ENCODE measurements at places on chromosomes 11 and 22. TPM values are rescaled to one million over a fixed set of nuclear protein-coding genes. Genes with fewer than 3 reads are reported as not detected.

GRCh38 chr11:123580557-123581275 lies 73.7 kb downstream of the SCN3B start:
- H3K4me3 ChIP-seq = no peak overlapping the region
- H3K27me3 ChIP-seq = no peaks in the 10 kb centered on the region
- H3K36me3 ChIP-seq = peaks cover 2% of the 10 kb centered on the region
- H3K27ac ChIP-seq = no peak overlapping the region
- H3K4me1 ChIP-seq = no peaks in the 10 kb centered on the region

- DNase-seq = no peak
- H3K36me3 ChIP-seq = no peaks in the 10 kb centered on the region
- H3K27ac ChIP-seq = no peak overlapping the region
- no peak overlapping the region for H3K4me3 ChIP-seq
- no peaks in the 10 kb centered on the region for H3K4me1 ChIP-seq
- no peaks in the 10 kb centered on the region for H3K27me3 ChIP-seq
Observed at GRCh38 chr11:115576606-115577380, 72.6 kb upstream of the CADM1 start.

GRCh38 chr11:14971865-14972580 lies at the start of gene CALCA:
CALCA (minus strand) TSS chr11:14972351; CDS start chr11:14971192, 1,159 bp downstream.
- H3K4me1 ChIP-seq = peaks cover 33% of the 10 kb centered on the region
- no peak within 1 kb of the TSS for H3K27ac ChIP-seq
- H3K27me3 ChIP-seq = peaks cover 21% of the 10 kb centered on the region

DNA sequence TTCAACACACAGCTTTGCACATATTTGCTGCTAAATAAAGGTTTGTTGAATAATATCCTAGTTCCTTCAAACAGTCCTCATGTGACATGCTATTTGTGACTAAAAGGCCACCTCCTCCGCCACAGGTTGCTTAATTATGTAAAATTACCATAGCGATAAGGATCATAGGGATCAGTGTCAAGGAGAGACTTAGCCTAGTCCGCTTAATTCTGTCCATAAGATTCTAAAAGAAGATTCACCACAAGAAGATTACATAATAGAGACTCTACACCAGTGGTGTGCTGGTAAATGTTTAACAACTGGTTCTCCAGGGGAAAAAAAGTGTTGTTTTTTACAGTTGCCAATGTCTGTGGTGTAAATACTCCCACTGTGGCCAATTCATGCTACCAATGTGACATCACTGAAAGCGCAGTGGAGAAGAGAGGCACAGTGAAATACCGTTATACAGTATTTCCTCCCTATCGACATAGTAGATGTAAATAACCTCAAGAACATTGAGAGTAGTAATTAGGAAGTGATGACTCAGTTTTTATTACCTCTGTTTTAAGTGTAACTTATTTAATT lies 4.2 kb upstream of the CHRDL2 start:
- H3K36me3 ChIP-seq = no peaks in the 10 kb centered on the region
- no peak for DNase-seq
- H3K27ac ChIP-seq = no peak overlapping the region

- peaks cover 16% of the 10 kb centered on the region for H3K4me1 ChIP-seq
- H3K27ac ChIP-seq = no peak overlapping the region
- DNase-seq = no peak
- H3K36me3 ChIP-seq = no peaks in the 10 kb centered on the region
- peaks cover 25% of the 10 kb centered on the region for H3K27me3 ChIP-seq
Observed at GRCh38 chr11:102111787-102112508, 1.7 kb downstream of the YAP1 start.

DNA sequence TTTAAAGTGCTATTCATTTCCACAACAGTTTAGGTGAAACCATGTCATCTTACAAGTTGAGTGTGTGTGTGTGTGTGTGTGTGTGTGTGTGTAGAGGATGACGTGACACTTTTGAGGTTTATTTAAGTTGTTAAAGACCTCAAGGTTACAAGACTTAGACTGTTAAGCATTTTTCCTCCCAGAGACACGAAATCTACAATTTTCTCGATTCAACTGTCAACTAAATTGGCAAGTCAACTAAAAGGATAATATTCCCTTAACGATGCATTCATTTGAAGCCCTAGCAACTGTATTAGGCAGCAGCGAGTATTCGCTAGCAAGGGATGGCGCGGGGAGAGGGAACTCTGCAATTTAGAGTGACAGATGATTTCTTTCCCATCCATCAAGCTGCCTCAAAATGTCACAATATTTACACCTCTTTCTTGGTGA lies 17.6 kb upstream of the BDNF start:
- no peaks in the 10 kb centered on the region for H3K36me3 ChIP-seq
- no peak overlapping the region for H3K27ac ChIP-seq
- peaks cover 45% of the 10 kb centered on the region for H3K27me3 ChIP-seq
- no peaks in the 10 kb centered on the region for H3K4me1 ChIP-seq
- no peak overlapping the region for H3K4me3 ChIP-seq

GRCh38 chr22:44595841-44596341 lies 97.9 kb upstream of the RTL6 start:
- no peak overlapping the region for H3K4me3 ChIP-seq
- no peaks in the 10 kb centered on the region for H3K36me3 ChIP-seq
- no peak overlapping the region for H3K27ac ChIP-seq
- DNase-seq = no peak
- no peaks in the 10 kb centered on the region for H3K4me1 ChIP-seq

DNA sequence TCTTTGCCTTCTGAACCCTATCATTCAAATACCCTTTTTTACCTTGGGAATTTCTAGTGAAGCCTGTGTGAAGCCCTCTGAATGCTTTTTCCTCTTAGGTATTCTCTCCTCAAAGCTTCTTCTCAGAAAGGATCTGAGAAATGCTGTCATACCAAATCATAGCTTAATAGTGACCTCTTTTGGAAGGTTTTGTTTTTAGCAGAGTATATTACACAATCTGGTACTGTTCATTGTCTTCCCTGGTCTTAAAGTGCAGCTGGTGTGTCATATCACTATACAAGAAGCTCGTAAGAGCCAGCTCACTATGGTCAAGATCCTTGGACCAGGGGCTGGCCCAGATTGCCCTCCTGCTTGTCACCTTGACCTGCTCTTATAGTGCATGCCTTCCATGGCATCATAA lies 204.4 kb upstream of the ANO5 start:
- H3K36me3 ChIP-seq = no peaks in the 10 kb centered on the region
- H3K27ac ChIP-seq = no peak overlapping the region
- no peaks in the 10 kb centered on the region for H3K4me1 ChIP-seq

- H3K27ac ChIP-seq = no peak overlapping the region
- H3K36me3 ChIP-seq = no peaks in the 10 kb centered on the region
- no peaks in the 10 kb centered on the region for H3K27me3 ChIP-seq
- no peaks in the 10 kb centered on the region for H3K4me1 ChIP-seq
- DNase-seq = no peak
Observed at GRCh38 chr11:69007975-69008381, 5.1 kb downstream of the MRGPRF start.

- H3K4me1 ChIP-seq = peaks cover 9% of the 10 kb centered on the region
- DNase-seq = peak; percentile 9
- H3K27ac ChIP-seq = no peak overlapping the region
- no peak overlapping the region for H3K4me3 ChIP-seq
- H3K36me3 ChIP-seq = no peaks in the 10 kb centered on the region
- peaks cover 7% of the 10 kb centered on the region for H3K27me3 ChIP-seq
Observed at GRCh38 chr11:45025716-45026492, 75.2 kb upstream of the TP53I11 start.

GRCh38 chr11:10855295-10855694 lies 2.6 kb downstream of the ZBED5 start:
- H3K27ac ChIP-seq = no peak overlapping the region
- H3K4me3 ChIP-seq = no peak overlapping the region
- DNase-seq = no peak
- H3K4me1 ChIP-seq = peaks cover 13% of the 10 kb centered on the region
- peaks cover 3% of the 10 kb centered on the region for H3K36me3 ChIP-seq
- H3K27me3 ChIP-seq = no peaks in the 10 kb centered on the region

DNA sequence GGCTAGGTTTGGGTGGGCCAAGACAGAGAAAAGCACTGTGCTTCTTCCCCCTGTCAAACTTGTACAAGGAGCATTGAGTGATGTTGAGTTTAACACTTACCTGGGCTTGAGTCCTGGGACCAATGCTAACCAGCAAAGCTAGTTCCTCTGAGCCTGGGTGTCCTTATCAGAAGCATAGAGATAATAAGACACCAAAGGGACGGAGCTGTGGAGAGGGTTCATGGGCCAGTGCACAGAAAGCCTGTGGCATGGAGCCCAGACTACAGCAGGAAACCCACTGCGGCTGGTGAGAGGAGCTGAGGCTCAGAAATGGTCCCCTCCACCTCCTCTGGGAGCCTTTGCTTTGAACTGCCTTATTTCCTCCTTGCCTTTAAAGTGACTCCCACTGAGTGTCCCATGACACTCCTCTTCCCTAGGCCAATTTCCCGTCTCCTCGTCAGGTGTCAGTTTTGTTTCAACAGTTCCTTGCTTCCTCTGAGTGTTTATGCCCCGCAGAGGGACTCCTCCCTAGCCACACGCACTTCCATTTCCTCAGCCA lies 9.4 kb downstream of the SLCO2B1 start:
- no peaks in the 10 kb centered on the region for H3K36me3 ChIP-seq
- no peaks in the 10 kb centered on the region for H3K4me1 ChIP-seq
- H3K27ac ChIP-seq = no peak overlapping the region
- H3K27me3 ChIP-seq = no peaks in the 10 kb centered on the region

DNA sequence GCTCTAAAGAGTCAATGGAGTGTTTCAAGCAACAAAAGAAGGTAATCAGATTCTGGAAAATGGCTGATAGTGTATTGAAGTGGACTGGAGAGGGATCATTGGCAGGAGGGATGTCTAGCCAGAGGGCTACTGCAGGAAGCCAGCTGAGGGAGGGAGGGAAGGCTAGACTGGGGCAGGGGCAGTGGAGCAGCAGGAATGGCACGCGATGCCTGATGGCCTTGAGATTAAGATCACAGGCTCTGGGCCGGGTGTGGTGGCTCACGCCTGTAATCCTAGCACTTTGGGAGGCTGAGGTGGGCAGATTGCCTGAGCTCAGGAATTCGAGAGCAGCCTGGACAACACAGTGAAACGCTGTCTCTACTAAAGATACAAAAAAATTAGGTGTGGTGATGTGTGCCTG lies 47.5 kb upstream of the PRDM11 start:
- H3K36me3 ChIP-seq = no peaks in the 10 kb centered on the region
- no peak overlapping the region for H3K4me3 ChIP-seq
- no peaks in the 10 kb centered on the region for H3K4me1 ChIP-seq
- DNase-seq = no peak
- no peak overlapping the region for H3K27ac ChIP-seq

Gene EIF1AD
- total RNA-seq = 71.3 TPM

Gene APOBEC3H
- total RNA-seq = 1.1 TPM

Gene INPP5J
- total RNA-seq = 0.35 TPM

Gene FADS2
- total RNA-seq = 2.7 TPM

Gene FBXO3
- 60.0 TPM for total RNA-seq

Gene TYR
- not detected for total RNA-seq

Gene HPX
- 1.6 TPM for total RNA-seq

Gene MDK
- 8.3 TPM for total RNA-seq

All from T-cell (primary cell).